SK-N-SH (cell line): ENCODE measurements at places on chromosomes 3 and 15. TPM values are rescaled to one million over a fixed set of nuclear protein-coding genes. Genes with fewer than 3 reads are reported as not detected.

DNA sequence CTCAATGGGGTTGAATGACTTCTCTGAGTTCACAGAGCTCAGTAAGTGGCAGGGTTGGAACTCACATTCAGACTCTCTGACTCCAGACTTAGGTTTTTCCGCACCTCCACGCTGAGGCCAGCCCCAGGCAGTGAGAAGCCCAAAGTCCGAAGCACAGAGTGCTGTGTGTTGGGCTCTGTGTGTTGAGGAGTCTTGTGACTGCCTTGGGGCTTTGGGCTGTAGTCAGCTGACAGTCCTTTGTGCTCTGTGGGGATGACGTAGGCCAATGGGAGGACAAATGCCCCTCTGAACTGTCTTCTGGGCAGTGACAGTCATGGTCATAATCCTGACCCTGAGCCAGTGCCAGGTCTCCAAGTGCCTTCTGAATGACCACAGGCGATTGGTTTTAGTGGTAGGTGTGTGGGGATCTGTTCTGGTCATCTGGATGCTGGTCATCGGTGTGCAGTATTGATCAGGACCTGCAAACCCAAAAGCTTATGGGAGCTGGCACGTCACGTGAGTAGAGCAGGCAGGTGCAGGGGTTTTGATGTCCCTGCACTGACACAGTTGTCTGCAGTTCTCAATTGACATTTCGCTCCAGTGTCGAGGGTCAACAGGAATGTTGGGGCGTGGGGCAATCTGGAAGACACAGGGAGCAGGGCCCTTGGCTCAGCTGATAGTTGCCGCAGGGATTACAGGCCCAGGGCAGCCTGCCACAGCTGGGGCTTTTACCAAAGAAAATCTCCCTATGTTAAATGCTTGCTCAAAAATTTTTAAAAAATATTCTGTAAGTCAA, 45.3 kb downstream of the CAPN3 start:
- no peaks in the 10 kb centered on the region for H3K27me3 ChIP-seq
- H3K27ac ChIP-seq = no peak overlapping the region
- H3K4me3 ChIP-seq = no peak overlapping the region
- no peak for DNase-seq
- H3K36me3 ChIP-seq = no peaks in the 10 kb centered on the region; the same call in 1 of the 2 replicates

The LRRC34 gene
- polyA plus RNA-seq = 1.6 and 2.6 TPM in 2 replicates

The CGNL1 gene
- 0.23 and 0.24 TPM in 2 replicates for polyA plus RNA-seq

The CELF6 gene
- polyA plus RNA-seq = 0.20 and 0.29 TPM in 2 replicates

The CBLB gene
- 4.4 and 5.1 TPM in 2 replicates for polyA plus RNA-seq

GRCh38 chr15:73069109-73069508, 16.8 kb downstream of the NEO1 start:
- DNase-seq = no peak
- H3K4me1 ChIP-seq = peaks cover 2% of the 10 kb centered on the region; the same call in 1 of the 2 replicates
- no peak overlapping the region for H3K4me3 ChIP-seq
- H3K27ac ChIP-seq = no peak overlapping the region
- no peaks in the 10 kb centered on the region for H3K27me3 ChIP-seq

GRCh38 chr3:36833160-36833814, 68.9 kb upstream of the DCLK3 start:
- H3K4me1 ChIP-seq = no peaks in the 10 kb centered on the region
- H3K4me3 ChIP-seq = no peak overlapping the region
- H3K36me3 ChIP-seq = no peaks in the 10 kb centered on the region
- H3K27ac ChIP-seq = no peak overlapping the region
- no peaks in the 10 kb centered on the region for H3K27me3 ChIP-seq

The IQCH gene
- polyA plus RNA-seq = 0.81 and 1.0 TPM in 2 replicates

- no peak for DNase-seq
- no peak overlapping the region for H3K4me3 ChIP-seq
- H3K4me1 ChIP-seq = peaks cover 26% of the 10 kb centered on the region; the same call in 1 of the 2 replicates
- H3K27ac ChIP-seq = no peak overlapping the region
These were observed 47.3 kb downstream of the TLE3 start for GRCh38 chr15:70050441-70050840.

GRCh38 chr3:4043867-4044575, 244.8 kb downstream of the LRRN1 start:
- H3K36me3 ChIP-seq = no peaks in the 10 kb centered on the region
- no peak overlapping the region for H3K27ac ChIP-seq
- DNase-seq = no peak
- no peak overlapping the region for H3K4me3 ChIP-seq
- H3K4me1 ChIP-seq = no peaks in the 10 kb centered on the region

DNA sequence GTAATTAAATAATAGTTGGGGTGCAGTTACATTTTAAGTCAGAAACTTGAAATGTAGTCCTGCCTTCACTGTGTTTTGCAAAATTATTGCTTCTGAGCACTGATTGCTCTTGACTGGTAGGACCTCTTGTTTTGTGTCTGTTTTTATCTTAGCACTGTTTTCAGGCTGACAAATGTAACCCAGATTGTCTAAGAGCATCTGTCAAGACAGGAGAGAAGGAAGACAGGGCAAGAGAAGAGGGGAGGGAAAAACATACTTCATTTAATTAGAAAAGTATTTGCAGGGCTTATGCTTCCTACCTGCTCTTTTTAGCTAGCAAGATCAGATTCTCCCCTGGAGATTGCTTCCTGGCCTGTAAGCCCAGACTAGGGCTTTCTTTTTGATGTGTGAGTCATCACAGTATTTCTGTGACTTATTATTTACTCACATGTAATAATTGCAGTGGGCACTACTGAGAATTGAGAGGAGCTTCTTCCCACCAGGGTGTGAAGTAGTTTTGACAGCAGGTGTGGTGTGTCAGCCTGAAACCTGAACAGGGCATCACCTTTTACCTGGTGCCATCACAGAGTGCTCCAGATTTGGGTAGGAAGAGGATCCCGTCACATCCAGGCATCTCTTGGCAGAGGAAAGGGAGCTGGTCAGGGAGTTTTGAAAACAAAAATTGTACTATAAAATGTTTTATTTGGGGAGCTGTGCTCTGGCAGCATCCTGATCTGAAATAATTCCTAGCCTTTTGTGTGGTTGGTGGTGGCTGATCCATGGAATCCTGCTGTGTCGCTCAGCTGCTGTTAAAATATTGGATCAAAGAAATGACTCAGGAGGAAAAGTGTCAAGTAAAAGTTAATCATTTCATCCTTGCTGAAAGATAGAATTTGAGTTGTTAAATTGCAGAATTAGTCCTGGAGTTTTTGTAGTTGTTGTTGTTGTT, 98.2 kb downstream of the TMEM108 start:
- DNase-seq = peak; percentile 15
- no peaks in the 10 kb centered on the region for H3K36me3 ChIP-seq
- no peaks in the 10 kb centered on the region for H3K4me1 ChIP-seq
- H3K27ac ChIP-seq = no peak overlapping the region
- no peaks in the 10 kb centered on the region for H3K27me3 ChIP-seq
- no peak overlapping the region for H3K4me3 ChIP-seq

- H3K27ac ChIP-seq = no peak overlapping the region
- no peak overlapping the region for H3K4me3 ChIP-seq
- H3K4me1 ChIP-seq = no peaks in the 10 kb centered on the region
- H3K36me3 ChIP-seq = no peaks in the 10 kb centered on the region
- H3K27me3 ChIP-seq = peaks cover 7% of the 10 kb centered on the region; the same call in 1 of the 2 replicates
These were observed 15.0 kb downstream of the TIGIT start for GRCh38 chr3:114308830-114309229.

- H3K4me1 ChIP-seq = peaks cover 7% of the 10 kb centered on the region
- H3K4me3 ChIP-seq = no peak overlapping the region
- peak overlapping the region; percentile 93 for H3K27ac ChIP-seq
- no peaks in the 10 kb centered on the region for H3K36me3 ChIP-seq
- H3K27me3 ChIP-seq = no peaks in the 10 kb centered on the region
- DNase-seq = peak; percentile 67
These were observed 31.2 kb upstream of the SRP14 start for GRCh38 chr15:40070166-40070557.
